ENCODE measurements at places on chromosomes 2 and 18.

- no peak for DNase-seq
These were observed 5.2 kb upstream of the RSAD2 start for GRCh38 chr2:6872394-6872793.

GRCh38 chr2:39735648-39736047, 43.4 kb downstream of the THUMPD2 start:
- no peak for DNase-seq

- DNase-seq: peak; percentile 8
These were observed 18.4 kb downstream of the PREPL start for GRCh38 chr2:44342854-44343253.

GRCh38 chr2:85913884-85914881, 25.4 kb upstream of the ST3GAL5 start:
- no peak for DNase-seq

GRCh38 chr2:164696634-164697033, 75.4 kb upstream of the GRB14 start:
- DNase-seq: no peak

DNA sequence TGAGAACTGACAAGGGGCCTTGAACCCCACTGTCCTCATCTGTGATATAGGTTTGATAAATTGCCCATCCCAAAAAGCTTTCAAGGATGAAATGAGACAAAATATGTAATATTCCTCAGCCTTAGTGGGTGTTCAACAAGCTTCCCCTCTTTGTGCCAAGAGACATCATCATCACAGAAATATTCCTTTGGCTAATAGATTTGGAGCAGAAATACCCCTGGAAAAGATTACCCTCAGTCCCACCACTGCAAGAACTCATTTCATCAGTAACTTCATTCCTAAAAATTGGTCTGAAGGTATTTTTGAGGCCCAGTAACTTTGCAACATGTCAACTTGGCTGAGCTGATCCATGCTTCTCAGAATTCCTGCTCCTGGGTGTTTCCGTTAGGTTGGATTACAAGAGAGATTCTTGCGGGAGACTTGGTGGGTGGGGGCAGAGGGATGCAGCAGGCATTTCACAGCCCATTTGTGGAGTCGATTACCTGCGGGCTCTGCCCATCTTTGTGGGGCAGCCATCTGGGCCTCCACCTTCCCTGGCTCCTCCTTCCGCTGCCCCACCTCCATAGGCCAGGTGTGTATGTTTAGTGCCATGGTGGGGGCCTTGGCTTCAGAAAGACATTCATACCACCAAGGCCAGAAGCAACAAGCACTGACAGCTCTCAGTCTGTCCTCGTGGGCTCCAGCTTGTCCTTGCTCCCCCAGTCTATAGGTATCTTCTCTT, 263.9 kb downstream of the GLI2 start:
- no peak for DNase-seq

- no peak for DNase-seq
These were observed 1474.2 kb upstream of the CELF4 start for GRCh38 chr18:39039813-39040212.

DNA sequence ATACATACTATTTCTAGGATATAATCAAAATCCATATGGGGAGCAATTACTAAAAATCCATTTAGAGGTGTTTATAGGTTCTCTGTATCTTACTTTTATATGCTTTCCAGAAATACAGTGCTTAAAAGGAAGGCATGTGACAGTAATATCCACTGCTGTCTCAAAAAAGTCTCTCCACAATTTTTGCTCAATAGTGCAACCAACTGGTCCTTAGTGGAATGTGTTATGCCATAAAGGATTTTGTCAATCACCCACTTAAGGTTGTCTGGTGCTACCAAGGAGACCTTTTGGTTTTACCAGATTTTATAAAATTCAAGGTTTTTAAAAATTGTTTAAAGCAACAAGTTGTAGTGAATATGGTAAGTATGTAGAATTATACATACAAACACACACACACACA, 328.5 kb upstream of the DSEL start:
- no peak for DNase-seq
